ENCODE measurements at places on chromosomes 11 and 22.

DNA sequence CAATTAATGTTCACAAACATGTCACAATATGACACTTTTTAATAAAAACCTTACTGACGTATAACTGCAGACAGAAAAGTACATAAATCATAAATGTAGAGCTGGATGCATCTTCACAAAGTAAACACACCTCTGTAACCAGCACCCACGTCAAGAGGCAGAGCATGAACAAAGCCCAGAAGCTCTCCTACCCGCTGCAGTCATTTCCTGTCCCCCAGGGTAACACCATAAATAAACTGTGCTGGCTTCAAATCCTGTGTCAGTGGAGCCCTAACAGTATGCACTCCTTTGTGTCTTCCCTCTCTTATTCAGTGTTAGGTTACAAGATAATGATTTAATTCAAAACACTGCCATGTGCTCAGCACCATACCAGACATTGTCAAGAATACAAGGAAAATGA is 5.7 kb downstream of the SYT13 start:
- DNase-seq: no peak

- no peak for DNase-seq
Measured at GRCh38 chr11:94794287-94795168, 26.4 kb downstream of the AMOTL1 start.

DNA sequence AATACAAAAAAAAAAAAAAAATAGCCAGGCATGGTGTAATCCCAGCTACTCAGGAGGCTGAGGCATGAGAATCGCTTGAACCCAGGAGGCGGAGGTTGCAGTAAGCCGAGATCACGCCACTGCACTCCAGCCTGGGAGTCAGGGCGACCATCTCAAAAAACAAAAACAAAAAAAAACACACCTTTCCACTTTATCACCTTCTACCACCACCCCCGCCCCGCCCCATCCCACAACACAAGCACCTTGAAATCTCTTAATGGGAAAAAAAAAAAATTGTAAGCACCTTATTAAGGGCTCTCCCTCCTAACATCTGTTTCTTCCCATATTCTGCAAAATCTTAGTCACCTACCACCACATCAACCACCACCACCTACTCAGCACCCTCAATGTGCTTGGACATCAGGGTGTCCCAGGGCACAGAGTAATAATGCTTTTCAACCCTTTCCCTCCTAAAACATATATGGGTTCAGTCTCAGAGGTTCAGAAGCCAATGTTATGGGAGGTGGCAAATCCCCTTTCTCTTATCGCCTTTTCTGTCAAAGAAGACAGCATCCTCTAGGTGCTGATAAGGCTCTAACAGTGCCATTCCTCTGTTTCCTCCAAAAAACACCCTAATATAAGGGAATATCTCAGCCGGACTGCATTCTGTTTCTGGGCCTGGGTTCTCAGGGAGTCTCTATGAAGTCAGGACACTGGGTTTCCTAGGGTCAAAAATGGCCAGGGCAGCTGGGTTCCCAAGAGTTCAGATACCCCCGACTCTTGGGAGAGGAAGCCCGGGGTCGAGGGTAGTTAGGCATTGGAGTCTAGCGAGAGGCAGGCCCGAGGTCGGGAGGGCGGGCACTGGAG is 718 bp downstream of the INTS5 start:
- no peak for DNase-seq

DNA sequence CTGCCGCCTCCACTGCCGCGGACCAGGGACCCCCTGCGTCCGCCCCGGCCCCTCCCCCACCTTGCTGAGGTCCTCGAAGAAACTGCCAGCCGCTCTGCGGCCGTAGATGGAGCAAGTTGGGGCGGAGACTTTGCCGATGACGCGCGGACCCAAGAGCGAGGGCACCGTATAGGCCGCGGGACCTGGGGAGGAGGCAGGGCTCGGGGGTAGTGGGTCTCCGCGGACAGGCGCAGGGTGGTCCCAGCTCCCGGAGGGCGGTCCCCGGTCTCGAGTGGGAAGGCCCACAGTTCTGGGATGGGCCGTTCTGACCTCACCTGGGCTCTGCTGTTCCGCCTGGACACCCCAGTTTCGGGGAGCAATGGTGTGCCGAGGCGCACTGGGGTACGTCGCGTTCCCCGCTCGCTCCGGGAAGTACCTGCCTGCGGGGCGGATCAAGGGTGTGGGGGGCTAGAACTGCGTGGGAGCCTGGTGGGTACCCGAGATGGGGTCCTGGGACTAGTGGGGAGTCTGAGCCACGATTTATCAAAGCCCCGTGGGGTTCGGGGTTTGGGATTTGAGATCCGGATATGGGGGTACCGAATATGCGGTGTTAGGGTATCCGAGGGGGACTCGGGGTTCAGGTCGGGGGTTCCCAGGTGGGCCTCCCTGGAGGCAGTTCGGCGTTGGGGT is 1.2 kb upstream of the TYMP start:
- peak; percentile 89 for DNase-seq

DNA sequence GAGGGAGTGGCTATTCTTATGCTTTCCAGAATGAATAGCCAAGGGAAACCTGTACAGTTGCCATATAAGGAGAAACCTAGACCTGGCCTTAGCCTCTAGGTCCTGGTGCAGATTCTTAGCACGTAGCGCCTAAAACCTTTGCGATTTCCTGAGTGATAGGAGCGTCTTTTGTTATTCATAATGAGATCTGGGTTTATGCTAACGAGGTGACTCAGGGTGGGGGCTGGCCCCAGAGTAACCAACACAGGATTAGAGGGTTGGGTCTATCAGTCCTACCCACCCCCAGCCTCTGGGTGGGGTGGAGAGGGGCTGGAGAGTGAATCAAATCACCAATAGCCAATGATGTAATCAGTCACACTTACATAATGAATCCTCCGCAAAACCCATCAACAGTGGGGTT is 73.4 kb upstream of the PARVG start:
- no peak for DNase-seq

- DNase-seq: no peak
Measured at GRCh38 chr11:11717064-11717725, 95.4 kb upstream of the GALNT18 start.

DNA sequence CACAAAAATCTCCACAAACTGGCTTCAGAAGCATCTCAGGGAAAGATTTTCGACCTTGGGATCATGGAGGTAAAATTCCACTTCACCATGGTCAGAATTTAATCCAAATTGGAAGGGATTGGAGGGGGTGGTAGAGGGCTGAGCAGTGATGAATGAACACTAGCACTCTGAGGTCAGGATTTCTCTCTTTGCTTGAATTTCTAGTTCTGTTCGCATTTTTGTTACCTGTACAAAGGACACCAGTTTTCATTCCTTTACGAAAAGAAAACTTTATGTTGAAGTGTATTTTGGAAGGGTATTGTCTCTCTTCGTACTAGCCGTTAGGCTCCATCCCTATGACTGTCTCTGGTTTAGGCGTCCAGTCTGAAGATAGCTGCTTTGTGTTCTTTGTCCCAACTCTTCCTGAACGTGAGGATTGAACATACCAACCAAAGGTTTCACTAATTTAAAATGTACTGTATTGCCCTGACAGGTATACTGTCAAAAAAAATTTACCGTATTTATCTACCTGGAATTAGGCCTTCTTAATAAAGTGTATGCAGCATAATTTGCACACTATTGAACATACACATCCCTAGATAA is 772 bp downstream of the GRAP2 start:
- no peak for DNase-seq

DNA sequence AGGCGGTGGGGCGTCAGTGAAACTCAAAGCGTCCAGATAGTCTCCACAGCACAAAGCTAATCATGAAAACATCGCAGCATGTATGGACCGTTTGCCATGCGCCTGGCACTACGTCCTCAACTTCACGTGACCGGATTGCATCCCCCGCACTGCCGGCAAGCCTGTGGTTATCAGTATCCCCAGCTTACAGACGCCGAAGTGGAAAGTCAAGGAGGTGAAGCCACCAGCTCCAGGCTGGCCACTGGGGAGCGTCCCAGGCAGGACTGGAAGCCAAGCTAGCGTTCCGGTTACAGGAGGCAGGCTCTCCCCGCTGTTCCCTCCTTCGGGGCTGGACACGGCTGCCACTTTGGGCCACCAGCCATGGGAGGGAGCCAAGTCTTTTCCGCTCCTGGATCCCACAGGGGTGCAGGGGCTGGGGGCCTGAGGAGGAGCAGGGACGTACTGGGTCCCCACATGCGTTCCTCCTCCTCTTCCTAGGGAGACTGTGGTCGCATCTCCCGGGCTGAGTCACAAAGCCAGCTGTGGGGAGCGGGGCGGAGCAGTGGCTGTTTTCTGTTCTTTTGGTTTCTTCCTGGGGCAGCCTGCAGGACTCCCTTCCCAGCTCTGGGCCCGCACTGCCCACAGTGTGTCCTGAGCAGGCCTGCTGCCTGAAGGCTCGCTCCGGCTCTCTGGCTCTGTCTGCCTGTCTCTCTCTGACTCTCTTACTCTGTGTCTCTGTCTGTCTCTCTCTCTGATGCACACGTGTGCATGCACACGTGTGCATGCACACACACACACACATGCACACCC is 4.3 kb upstream of the OSBPL5 start:
- no peak for DNase-seq

- DNase-seq: no peak
Measured at GRCh38 chr11:20443596-20443995, 56.1 kb downstream of the PRMT3 start.

DNA sequence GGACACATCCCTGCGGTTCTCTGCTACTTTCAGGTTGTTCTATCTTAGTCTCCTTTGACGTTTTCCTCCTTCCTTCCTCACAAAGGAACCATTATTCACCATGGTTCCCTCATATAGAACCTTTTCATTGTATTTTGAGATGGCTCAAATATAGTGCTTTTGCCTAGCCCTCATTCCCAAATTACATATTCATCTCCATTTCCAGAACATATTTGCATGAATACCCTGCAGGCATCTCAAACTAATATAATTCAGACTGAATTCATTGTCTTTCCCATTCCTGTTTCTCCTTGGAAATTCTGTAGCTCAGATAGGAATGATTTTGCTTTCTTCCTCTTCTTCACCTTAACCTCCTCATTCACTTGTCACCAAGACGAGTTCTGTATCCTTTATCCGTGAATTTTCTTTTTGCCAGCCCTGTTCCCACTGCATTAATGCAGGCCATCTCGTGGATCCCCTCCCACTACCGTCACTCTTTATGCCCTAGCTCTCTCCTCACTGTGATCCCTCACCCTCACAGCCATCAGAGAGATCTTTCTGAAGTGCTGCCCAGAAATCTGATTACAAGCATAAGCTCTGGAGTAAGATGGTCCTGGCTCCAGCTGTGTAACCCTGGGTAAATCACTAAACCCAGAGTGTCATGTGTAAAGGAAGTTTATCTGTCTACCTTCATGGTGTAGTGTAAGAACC is 23.3 kb downstream of the PIWIL4 start:
- DNase-seq: no peak

DNA sequence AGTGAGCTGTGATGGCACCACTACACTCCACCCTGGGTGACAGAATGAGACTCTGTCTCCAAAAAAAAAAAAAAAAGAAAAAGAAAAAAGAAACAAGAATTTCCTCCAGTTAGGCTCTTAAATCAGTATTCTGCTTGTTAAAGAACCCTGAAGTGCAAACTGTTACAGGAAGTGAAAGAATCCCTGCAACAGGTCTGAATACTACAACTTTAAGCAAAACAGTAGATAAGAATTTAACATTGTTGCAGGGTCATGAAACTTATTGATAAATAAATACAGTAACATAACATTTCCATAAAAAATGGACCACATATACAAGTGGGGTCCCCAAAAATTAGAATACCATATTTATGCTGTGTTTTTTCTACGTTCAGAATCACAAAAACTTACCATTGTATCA is 35.8 kb downstream of the FCHSD2 start:
- DNase-seq: no peak

GRCh38 chr11:14378171-14378570 is 19.2 kb upstream of the RRAS2 start:
- no peak for DNase-seq

DNA sequence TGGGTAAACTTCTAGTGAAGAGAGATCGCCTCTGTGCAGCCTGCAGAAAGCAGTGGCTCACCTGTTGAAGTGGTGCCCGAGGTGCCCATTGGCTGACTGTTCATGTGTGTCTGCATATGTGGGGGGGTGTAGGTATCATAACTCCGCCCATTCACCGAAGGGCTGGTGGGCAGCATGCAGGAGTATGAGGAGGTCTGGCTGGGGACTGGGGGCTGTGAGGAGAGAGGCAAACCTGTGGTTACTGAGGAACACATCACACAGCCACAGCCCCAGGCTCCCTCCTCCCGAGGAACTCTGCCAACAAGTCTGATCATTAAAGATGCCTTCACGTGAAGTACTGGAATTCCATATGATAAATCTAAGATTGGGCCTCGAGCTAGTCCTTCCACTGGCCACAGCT is 20.5 kb downstream of the PAX6 start:
- no peak for DNase-seq

DNA sequence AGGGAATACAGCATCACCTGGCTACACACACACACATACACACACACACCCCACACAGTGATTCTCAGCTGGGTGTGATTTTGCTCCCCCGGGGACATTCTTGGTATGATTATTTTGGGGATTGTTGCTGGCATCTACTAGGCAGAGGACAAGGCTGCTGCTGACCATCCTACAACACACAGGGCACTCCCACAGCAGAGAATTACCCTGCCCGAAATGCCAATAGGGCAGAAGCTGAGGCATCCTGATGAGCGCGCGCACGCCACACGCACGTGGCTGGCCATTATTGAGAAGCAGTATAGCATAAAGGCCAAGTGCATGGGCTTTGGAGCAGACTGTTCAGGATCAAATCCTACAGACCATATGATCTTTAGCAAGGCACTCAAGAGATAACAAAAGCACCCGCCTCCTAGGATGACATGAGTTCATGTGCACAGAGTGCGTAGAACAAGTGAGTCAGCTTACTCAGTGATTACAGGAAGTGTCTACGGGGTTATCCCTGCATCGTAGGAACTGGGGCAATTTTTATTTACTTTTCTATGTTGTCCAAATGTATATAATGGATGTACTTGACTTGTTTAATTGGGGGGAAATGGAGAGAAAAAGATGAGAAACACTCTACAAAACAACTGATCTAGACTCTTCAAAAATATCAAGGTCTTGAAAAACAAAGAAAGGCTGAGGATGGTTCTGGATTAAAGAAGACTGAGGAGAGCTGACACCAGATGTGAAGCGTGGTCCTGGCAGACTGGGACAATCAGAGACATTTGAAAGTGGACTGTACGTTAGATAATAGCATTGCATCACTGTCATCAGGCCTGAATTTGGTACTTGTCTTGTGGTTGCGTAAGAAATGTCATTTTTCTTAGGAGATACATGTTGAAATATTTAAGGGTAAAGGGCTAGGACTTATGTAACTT is 7.2 kb upstream of the EHD1 start:
- DNase-seq: no peak

DNA sequence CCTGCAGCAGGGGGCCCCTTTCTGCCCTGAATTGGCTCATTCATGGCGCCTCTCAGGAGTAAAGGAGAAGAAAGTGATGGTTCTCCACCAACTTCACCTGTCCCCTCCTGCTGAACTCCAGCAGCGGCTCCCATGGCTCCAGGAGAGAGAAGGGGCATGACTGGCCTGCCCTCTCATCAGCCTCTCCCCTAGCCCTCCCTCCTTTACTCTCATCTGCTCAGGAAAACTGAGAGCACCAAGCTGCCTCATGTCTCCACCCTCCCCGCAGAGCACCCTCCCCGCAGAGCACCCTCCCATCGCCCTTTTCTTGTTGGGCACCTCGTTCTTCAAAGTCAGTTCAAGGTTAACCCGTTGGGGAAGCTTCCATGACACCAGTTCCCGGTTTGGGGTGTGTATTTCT is 82.1 kb upstream of the ATXN10 start:
- no peak for DNase-seq

Measured in GM13977 (cell line).